ENCODE measurements at places on chromosomes 5 and 9. TPM values are rescaled to one million over a fixed set of nuclear protein-coding genes. Genes with fewer than 3 reads are reported as not detected.

The SV2C gene
- 0.32 TPM for total RNA-seq

The ARL14EPL gene
- not detected for total RNA-seq

The RNF180 gene
- 0.53 TPM for total RNA-seq

The NUTM2G gene
- total RNA-seq = not detected

The SERF1A gene
- 9.1 TPM for total RNA-seq

The BRIX1 gene
- 91.8 TPM for total RNA-seq

The HNRNPAB gene
- 403 TPM for total RNA-seq

The INSYN2B gene
- not detected for total RNA-seq

The TCF7 gene
- total RNA-seq = 10.0 TPM

The CMBL gene
- 0.23 TPM for total RNA-seq

The RNF130 gene
- total RNA-seq = 10.3 TPM

The FOXD4 gene
- total RNA-seq = not detected

The ABLIM3 gene
- total RNA-seq = not detected

The OR2S2 gene
- total RNA-seq = not detected

The RNF183 gene
- total RNA-seq = not detected

The SLC4A9 gene
- total RNA-seq = not detected

The RLN2 gene
- total RNA-seq = 1.4 TPM

The GPR151 gene
- not detected for total RNA-seq

The ZFAND5 gene
- total RNA-seq = 99.1 TPM

The F12 gene
- 3.5 TPM for total RNA-seq

The ADGRV1 gene
- total RNA-seq = 12.4 TPM

The PLPP7 gene
- total RNA-seq = 0.21 TPM

The ADCY2 gene
- not detected for total RNA-seq

The KCNIP1 gene
- not detected for total RNA-seq

The PPP6C gene
- total RNA-seq = 44.3 TPM

The PAEP gene
- not detected for total RNA-seq

The DBH gene
- total RNA-seq = not detected

The SPINK1 gene
- not detected for total RNA-seq

The CCDC192 gene
- not detected for total RNA-seq

The SOHLH1 gene
- total RNA-seq = not detected

The BHMT2 gene
- not detected for total RNA-seq

The BHMT gene
- total RNA-seq = not detected

The SLC25A2 gene
- 0.16 TPM for total RNA-seq

The ANKRD20A1 gene
- total RNA-seq = 1.2 TPM

The WASHC1 gene
- total RNA-seq = 17.8 TPM

The PNPLA7 gene
- 1.6 TPM for total RNA-seq

The SLC6A18 gene
- total RNA-seq = not detected

The CNTRL gene
- total RNA-seq = 68.4 TPM

The MRPL36 gene
- total RNA-seq = 96.4 TPM

The PIGO gene
- 33.0 TPM for total RNA-seq

The PCDHGA6 gene
- 0.48 TPM for total RNA-seq

The PAX5 gene
- total RNA-seq = 0.11 TPM

The PCDHGA8 gene
- 0.07 TPM for total RNA-seq

The CCDC180 gene
- 3.4 TPM for total RNA-seq

The GGTA1 gene
- not detected for total RNA-seq

The CAMK4 gene
- 71.8 TPM for total RNA-seq

The PKD2L2 gene
- not detected for total RNA-seq

The PCDHB16 gene
- total RNA-seq = not detected

All from activated T-helper 2 cell treated with anti-CD3 and anti-CD28 coated beads, Interferon-gamma antibody, Interleukin-2, Interleukin-4, amounts not matched to agents 10 μg/mL and 5 μg/mL and 100 μg/mL, durations not matched to agents 14 hours and 24 hours and 36 hours (primary cell).